Cortex of kidney (tissue), 1 donor: ENCODE measurements at places on chromosomes 11 and 22.

DNA sequence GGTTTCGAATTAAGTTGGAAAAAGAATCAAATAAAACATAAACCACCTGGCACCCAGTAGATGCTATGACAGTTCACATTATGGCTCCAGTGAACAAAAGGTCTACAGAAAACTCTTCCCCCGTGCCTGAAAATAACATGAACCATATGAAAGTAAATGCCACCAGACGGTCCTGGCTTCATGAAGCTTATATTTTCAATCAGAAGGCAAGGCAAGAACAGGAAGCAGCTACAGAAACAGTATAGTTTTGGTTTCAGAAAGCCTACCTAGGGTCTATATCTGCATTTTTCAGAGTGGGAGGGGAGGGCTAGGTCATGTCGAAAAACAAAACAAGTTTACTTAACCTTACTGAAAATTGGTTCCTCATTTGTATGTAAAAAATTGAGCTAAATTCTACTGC is 9.8 kb downstream of the RAB30 start:
- no peak for DNase-seq

- DNase-seq = no peak
Observed at GRCh38 chr11:107722662-107723061, 10.8 kb upstream of the SLN start.

DNA sequence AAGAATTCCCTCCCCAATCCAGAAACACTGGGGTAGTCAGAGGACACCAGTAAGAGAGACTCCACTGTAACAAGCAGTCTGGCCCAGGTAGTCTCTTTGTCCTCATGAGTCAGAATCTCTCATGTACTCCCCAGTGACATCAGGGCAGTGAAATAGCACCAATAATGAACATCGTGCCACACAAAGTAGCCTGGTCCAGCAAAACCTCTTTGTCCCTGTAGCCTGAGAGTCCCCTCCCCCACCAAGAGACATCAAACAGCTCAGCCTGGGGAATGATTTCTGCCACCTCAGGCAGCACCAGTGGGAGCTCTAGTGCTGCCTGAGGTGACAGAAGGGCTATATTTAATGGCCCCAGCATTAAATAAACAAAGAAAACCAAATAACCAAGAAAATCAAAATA is 88.1 kb downstream of the SBF2 start:
- no peak for DNase-seq

DNA sequence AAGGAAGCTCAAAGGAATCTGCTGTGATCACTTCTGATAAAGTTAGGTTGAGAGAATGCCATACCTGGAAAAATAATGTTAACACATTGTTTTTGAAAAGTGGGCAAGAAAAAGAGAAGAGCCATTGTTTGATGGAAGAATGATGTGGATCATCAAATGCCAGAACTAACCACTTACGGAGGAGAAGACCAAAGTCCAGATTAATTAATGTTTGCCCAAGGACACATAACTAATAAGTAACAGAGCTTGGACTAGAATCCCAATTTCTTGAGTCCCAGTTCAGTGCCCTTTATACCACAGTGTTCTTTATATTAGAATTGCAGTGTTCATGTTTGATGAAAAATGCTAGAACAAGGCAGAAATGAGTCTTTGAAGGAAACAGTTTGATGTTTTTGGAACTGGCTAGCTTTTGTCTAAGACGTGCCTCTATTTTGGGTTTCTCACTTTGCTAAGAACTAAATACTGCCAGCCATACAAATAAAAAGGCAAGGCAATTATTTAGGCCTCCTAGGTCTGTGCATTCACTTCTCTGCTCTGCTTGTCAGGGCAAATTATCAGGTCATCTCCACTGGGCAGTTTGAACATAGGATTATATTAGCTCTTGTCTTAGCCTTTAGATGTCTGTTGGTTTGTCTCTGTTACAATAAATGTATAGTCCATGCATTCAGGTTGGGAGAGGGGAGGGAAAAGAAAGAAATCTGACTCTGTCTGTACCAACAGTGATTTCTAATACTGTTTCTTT is 72.3 kb downstream of the TRIM44 start:
- no peak for DNase-seq
